Astrocyte of the hippocampus (primary cell): ENCODE measurements at places on chromosomes 4 and X.

GRCh38 chrX:154046031-154046781 lies 26.5 kb upstream of the IRAK1 start:
- peak; percentile 88 for DNase-seq

GRCh38 chrX:132948648-132949260 lies 9.7 kb downstream of the HS6ST2 start:
- no peak for DNase-seq

GRCh38 chrX:151975228-151975593 lies 735 bp upstream of the GABRE start:
- no peak for DNase-seq

- no peak for DNase-seq
Measured at GRCh38 chr4:24144381-24144780, 254.5 kb upstream of the PPARGC1A start.

DNA sequence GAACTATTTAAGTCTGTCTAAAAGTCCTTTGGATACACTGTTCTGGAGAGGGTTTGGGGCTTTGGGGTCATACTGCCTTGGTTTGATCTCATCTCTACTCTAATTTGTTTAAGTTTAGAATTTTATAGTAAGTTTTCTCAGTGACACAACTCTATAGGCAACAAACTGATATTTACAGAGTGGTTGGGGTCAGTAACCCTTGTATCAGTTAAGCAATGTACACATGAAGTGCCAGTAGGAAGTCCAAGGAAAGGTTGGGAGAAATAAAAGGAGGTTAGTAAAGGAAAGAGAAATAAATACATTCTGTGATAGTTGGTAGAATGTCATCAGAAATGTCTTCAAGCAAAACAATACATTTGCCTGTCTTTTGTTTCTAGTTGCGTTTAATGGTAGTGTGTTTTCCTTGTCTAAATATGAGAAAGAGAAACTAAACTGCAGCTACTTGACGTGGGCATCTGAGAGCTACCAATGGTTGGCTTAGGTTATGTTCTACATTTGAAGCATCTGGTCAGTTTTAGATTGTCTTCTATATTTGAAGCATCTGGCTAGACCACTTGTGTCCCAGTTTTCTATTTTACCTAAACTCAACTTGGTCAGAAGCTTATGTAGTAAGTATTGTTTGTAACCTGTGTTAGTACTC lies 6.9 kb downstream of the ATP7A start:
- DNase-seq = no peak

DNA sequence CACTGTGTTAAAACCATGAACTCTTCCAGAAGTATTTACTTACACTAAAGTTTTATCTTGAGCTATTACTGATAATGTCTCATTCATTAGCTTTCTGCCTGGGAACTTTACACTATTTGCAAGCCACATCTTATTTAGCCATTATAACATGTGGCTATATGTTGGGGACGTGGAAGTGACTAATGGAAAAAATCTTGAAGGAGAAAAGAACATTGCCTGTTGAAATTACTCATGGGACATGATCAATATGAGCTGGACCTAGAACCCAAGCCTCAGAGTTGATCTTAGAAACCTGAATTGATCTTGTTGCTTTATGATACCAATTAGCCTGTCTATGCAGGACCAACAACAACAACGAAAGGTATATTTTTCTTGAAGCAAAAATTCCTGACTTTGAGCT lies 22.5 kb upstream of the ARHGAP6 start:
- DNase-seq = no peak

DNA sequence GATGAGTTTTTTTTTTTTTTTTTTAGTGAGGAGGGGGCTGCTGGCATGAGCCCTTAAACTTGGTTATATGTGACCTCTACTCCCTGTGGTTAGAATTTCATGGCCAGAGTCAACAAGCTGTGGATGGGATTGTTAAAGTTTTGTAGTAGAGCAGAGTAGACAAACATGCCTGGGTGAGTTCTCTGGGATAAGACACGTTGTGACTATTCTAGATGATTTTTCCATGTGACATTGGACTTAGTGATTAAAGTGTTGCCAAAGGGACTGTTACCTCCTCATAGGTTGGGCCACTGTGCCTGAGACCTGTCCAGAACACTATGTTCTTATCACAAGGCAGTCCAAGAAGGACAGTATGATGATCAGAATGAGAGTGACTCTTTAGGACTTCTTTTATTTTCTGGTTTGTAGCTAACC lies 28.8 kb upstream of the ALB start:
- no peak for DNase-seq

DNA sequence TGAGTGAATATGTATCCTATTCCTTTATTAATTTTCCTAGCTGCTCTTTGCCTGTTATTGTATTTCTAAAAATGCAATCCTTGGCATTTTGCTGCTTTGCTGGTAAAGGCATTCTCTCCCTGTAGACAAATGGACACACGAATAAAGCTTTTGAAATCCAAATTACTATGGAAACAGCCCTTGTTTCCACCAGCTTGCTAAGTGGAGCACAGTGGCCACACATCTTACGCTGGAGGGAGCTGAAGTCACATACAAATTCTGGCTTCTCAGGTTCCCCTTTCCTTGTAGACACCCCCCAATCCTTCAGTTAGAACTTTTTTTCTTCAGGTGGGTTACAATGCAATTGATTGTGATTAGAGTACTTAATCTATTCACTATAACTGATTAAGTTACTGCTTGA lies 66.2 kb downstream of the AGA start:
- peak; percentile 10 for DNase-seq

GRCh38 chr4:16055471-16055870 lies 28.4 kb downstream of the PROM1 start:
- DNase-seq = no peak

GRCh38 chr4:101419336-101420135 lies 72.2 kb upstream of the PPP3CA start:
- DNase-seq = no peak

- DNase-seq = no peak
Measured at GRCh38 chr4:147778942-147779341, 47.1 kb downstream of the ARHGAP10 start.

- DNase-seq = no peak
Measured at GRCh38 chrX:26778320-26778888, 562.4 kb downstream of the MAGEB5 start.

- DNase-seq = no peak
Measured at GRCh38 chrX:9537781-9538180, 72.9 kb downstream of the TBL1X start.

DNA sequence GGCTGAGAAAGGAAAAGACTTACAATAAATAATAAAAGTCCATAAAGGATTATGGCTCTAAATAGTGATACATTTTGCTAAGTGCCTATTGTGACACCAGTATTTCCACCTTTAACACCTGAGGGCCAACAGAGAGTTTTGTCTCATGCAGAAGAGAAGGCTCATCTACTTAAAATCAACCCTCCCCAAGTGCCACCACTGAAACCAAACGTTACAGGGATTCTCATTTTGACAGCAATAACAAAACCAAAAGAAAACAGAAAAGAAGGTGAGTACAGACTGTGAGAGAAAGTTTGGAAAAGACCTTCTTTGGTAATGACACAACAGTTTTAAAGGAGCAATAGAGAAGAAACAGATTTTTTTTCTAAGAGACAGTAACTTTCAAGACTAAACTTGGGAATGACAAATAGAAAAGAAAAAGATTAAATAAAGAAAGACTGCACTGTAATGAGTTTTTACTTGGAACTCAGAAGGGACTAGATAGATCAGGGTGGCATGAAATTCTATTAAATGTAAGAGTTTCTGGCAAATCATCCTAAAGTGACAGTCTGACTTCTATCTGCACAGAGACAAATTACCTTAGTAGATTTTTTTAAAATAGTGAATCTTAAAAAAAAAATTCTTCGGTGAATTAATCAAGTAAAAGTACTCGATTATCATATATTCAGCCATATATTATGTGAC lies 109.7 kb downstream of the ZNF827 start:
- no peak for DNase-seq

DNA sequence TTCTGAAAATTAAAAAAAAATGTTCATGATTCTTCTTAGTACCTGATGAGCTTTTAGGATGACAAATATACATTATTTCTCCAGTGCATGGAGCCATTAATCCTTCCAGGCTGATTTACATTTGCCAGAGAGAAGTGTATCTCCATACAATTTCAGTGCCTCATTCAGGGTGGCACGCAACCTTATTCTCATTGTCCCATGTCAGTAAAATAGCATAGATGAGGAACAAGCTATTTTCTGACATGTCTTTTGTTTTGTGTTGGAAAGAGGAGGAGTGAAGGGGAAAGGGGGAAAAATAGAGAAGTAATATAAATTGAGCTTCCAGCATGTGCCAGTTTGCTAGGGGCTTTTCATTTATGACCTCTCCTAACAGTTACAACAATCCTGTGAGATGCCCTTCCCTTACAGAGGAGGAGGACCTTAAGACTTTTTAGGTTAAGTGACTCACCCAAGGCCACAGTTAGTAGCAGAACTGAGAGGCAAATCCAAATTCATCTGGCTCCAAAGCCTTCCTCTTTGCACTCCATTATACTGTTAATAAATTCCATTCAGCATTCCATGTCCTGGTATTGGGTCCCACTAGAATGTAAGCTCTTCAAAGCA lies 274.8 kb upstream of the GPC4 start:
- DNase-seq = no peak

- DNase-seq = peak; percentile 83
Measured at GRCh38 chr4:109406337-109406931, 27.2 kb upstream of the SEC24B start.

DNA sequence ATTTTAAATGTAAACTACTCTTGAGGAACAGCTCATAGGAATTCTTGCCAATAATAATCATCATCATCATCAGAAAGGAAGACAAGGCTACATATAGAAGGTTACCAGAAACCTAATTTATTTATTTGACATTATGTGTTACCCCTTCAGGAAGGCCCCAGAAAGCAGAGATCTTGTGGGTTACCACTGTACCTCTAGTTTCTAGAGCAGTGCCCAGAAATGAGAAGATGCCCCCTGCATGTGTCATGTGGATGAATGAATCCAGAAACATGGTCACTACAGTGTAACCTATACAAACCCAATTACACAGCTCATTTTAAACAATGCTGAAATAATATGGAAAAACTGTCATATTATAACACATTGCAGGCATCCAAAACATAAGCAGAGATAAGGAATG lies 70.4 kb downstream of the ARAP2 start:
- DNase-seq = no peak
